RKO (cell line): ENCODE measurements at places on chromosomes 6 and 20.

DNA sequence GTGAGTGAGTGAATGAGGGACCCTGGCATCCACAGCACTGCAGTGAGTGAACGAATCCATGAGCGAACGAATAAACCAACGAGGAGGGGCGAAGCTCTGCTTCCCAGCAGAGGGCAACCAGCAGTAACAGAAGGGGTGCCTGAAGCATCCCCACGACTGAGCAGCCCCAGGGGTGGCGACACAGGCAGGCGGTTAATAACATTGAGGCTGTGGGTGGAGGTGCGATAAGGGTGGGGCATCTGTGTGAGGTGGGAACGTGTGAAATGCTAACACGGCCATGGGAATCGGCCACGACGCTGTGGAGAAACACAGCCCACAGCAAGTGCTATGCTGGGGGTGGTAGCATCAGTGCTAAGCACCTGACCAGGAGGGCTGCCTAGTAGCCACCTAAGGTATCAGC is 75.9 kb downstream of the TAF4 start:
- no peak for DNase-seq

DNA sequence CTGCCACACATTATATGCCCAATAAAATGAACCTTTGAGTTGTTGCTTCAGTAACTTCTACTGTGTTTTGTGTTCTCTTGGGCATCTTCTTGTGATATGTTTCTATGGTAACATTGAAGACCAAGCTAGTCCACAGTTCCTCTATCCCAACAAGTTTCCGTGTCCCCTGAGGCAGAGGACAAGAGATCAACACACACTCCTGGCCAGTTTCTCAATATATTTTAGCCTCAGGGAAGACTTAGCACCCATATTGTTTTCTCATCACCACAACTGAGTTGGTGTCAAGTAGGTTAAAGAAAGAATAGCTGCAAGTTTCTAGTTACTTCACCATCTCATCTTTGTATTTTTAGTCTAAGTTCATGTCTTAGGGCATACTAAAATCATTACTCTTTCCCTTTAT is 277.5 kb downstream of the UST start:
- no peak for DNase-seq

- no peak for DNase-seq
These were observed 84.9 kb downstream of the ATXN1 start for GRCh38 chr6:16676376-16676775.

GRCh38 chr6:71299541-71300470 is 11.2 kb downstream of the OGFRL1 start:
- DNase-seq = no peak

DNA sequence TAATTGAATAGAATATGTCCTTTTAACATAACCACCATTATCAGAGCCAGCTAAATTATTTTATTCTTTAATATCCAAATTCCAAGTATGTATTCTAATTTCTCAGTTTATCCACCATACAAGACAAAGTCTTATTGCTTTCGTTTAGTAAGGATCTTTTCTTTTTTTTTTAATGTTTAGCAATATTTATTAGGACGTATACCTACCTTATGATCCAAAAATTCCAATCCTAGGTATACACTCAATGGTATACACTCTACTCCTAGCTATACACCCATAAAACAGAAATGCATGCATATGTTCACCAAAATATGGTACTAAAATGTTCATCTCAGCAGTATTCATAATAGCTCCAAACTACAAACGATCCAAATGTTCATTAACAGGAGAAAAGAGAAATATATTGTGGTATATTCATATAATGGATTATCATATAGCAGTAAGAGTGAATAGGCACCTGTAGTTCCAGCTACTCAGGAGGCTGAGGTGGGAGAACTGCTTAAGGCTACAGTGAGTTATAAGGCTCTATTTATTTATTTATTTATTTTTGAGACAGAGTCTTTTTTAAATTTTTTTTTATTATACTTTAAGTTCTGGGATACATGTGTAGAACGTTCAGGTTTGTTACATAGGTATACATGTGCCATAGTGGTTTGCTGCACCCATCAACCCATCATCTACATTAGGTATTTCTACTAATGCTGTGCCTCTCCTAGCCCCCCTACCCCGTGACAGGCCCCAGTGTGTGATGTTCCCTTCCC is 17.3 kb downstream of the TNFAIP3 start:
- DNase-seq = no peak

GRCh38 chr20:36544134-36545018 is 3.1 kb downstream of the MYL9 start:
- peak; percentile 50 for DNase-seq

DNA sequence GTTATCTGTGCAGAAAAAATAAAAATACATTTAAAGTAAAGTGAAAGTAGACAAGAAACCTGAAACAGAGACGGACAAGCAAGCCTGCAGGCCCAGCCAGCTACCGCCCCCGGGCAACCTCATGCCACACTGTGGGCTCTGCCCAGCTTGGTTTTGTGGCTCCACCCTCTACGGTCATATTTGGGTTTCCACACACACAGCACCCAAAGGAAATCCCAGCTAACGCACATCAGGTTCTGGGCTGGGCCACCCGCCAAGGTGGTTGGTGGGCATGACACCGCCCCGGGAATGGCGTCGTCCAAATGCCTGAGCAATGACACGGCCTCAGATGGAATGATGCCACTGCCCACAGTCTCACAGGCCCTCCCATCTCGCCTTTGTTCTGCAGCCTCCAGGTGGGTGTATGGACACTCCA is 22.9 kb downstream of the FAM110A start:
- peak; percentile 78 for DNase-seq

GRCh38 chr6:2126351-2126750 is 119.1 kb downstream of the GMDS start:
- DNase-seq = no peak

DNA sequence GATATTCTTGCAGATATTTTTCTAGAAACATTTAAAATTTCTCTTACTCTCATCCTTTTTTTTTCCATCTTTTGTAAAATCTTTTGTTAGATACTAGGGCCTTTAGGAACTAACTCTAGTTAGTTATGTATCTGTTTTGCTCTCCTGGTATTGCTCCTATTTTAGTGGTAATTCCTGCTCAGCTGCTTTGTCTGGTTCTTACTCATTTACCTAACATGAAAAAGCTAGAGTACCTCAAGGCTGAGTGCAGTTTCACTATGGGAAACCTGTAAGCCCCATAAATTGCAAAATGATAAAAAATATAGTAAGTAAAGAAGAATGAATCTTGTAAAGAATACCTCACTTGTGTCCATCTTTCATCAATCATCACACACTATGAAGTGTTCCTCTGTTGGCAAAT is 1602.0 kb downstream of the GRIK2 start:
- DNase-seq = no peak

GRCh38 chr6:165441181-165441580 is 131.8 kb upstream of the C6orf118 start:
- DNase-seq = no peak

DNA sequence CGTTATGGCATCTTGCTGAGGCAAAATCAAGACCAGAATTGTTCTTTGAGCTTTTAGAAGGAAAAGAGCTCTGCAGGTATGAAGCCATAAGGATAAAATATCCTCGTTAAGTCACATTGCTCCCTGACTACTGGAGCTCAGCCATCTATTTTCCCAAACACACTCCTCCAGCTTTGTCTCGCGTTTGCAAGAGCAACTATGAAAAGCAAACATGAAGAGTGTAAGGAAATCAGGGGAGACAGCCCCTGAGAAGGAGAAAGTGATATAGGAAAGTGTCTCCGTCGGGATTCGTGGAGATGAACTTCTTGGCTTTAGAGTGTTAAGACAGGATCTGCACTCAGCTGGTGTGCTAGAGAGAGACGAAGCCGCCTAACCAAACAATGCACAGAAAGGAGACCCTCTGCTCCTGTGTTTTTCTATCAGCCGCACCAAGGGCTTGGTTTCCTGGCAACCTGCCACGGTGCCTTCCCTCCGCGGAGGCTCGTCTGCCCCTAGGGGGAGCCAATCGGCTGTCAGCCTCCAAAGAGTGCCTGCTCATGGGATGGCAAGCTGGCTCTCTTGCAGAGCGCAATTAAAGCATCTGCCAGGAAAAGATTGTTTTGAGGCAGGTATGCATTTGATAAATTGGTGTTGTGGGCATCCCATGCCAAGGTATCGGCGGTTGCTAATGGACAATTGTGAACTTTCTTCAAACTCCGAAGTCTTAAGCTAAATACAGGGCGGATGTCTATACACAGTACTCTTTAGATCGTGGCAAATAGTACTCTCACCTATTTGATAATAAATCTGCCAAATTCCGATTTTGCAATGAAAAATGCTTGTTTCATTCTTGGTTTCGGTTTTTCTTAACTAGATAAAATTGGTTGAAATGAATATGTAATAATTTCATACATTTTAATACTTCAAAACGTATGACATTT is 603.2 kb downstream of the RNF144B start:
- peak; percentile 14 for DNase-seq

DNA sequence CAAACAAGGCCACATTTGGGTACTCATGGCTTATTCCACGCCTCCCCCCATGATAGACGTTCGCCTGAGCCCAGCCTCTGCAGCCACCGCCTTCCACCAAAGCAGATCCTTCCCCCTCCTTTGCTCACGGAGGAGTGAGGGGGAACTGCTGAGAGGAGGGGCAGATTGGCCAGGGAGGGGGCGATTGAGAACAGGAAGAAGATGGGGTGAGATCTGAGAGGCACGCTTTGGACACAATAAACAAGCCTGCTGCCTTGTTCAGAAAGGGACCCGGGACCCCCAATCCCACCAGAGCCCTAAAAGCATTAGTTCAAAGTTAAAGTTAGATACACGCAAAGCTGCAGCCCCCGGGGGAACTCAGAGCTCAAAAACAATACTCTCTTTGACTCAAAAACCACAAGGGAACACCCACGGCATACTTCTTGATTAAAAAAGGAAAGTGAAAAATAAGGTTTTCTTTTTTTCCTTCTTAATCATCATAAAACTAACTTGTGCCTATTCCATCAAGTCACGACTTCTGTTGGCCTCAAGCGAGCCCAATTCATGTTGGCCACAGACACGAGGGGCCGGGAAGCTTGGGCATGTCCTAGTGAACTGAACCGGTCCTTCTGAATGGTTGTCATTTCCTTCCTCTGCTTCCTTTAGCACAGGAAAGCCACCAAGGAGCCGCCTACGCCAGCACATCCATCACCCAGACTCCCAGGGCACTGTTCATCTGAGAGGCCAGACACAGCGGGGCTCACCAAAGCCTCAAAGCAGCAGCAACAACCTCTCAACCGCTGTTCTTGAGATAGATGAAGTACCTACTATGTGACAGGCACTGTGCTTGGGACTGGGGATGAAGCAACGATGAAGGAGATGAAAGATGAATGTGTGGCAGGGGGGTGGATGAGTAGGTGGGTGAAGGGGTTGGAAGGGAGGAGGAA is 44.7 kb downstream of the NFATC2 start:
- no peak for DNase-seq

GRCh38 chr20:57811374-57812020 is 101.7 kb upstream of the PMEPA1 start:
- no peak for DNase-seq
